ENCODE measurements at places on chromosomes 6 and 20.
A peak's percentile ranks its signal among the peaks of the same experiment; 100 is the strongest.

DNA sequence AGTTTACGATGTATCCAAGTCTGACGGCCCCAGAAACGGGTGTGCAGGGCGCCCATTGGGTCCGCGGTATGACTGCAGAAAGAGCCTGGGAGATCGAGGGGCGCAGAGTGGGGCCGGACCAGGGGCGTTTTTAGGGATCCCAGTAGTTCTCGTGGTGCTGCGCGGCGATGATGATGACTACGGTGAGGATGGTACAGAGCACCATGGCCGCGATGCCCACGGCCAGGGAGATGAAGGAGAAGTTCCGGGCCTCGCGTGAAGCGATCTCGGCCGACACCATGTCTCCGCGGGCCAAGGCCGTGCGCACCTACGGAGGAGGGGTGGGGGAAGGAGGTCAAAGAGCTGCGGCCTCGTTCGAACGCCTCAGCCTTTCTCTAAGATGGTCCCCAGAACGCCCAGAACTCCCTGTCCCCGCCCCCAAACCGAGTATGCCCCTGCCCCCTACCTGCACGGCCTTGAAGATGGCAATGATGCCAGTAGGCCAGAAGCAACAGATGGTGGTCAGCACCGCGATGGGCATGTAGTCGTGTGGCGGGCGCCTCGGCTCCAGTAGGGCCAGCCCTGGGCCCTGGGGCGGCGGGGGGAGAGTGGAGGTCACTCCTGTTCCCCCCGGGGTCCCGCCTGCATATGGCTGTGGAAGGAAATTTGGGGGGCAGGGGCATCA lies 2.5 kb downstream of the PRRT1 start:
- no peak for DNase-seq

- no peak for DNase-seq
These were observed 12.1 kb downstream of the PRPH2 start for GRCh38 chr6:42710316-42710715.

DNA sequence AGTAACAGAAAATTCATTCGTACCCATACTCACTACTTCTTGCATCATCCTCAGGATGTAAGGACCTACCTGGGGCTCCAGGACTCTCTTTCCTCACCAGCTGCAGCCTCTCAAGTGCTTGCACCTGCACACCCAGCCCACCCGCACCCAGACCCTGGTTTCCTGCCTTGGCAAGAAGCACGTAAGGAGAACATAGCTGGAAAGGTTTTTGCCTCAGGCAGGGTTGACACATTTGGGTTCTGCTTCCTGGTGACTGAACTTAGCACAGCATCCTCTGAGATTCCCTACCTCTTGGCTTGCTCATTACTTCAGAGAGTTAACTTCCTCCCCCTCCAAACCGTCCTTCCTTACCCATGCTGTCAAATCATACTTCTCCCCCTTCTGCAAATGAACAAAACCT lies 556.9 kb downstream of the CD83 start:
- DNase-seq, result no peak

- DNase-seq, result no peak
These were observed 29.7 kb downstream of the MTRES1 start for GRCh38 chr6:107057679-107058078.

DNA sequence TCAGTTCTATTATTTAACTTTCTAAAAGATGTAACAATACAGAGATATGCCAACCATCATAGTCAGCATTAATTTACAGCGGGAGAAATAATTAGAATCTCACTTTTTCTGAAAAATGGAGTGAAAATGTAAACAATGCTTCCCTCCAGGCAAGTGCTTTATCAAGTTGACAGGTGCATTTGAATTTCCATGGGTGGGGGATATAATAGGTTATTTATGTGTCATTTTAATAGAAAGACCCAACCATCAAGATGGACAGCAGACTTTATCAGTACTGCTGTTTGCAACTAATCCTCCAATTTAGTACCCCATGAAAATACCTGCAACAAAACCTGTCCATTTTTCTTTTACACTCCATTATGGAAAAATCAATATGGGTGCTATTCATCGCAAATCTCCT lies 780.1 kb downstream of the TFAP2A start:
- no peak for DNase-seq

GRCh38 chr6:13920552-13920951 lies 4.2 kb upstream of the RNF182 start:
- DNase-seq, result no peak

DNA sequence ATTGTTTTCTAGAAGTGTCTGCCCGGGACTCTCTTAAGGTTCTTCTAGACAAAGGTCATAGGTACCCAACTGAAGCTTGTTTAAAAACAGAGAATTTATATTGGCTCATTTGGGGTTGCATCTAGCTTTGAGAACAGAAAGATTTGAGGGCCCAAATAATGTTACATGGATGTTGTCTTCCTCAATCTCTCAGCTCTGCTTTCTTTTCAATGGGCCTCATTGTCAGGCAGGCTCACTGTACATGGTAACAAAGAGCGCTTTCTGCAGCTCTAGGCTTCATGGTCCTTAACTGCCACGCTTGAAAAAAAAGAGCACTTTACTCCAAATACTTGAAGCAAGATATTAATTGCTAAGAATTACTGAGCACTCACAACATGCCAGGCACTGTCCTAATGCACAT lies 22.2 kb downstream of the NHLRC1 start:
- no peak for DNase-seq

GRCh38 chr6:147868427-147869190 lies 360.1 kb downstream of the SAMD5 start:
- DNase-seq, result no peak

DNA sequence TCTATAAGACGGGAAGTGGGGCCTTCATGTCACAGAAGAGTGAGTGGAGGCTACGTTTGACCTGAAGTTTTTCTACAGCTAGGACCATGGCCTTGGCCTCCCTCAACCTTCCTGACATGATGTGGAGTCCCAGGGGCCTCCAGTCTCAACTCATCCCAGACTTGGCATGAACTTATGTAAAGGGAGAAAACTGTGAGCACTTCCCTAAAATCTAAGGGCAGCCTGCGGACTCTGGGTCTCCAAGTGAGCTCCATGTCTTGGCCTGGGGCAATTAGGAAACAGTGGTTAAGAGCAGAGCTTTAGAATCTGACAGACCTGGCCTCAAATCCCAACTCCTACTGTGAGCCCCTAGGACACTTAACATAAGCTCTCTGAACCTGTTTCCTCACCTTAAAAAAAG lies 182.5 kb downstream of the ZNF217 start:
- no peak for DNase-seq

- no peak for DNase-seq
These were observed 260.5 kb downstream of the SAMD5 start for GRCh38 chr6:147768969-147769368.

GRCh38 chr6:38802497-38802896 lies 87.4 kb downstream of the DNAH8 start:
- no peak for DNase-seq

DNA sequence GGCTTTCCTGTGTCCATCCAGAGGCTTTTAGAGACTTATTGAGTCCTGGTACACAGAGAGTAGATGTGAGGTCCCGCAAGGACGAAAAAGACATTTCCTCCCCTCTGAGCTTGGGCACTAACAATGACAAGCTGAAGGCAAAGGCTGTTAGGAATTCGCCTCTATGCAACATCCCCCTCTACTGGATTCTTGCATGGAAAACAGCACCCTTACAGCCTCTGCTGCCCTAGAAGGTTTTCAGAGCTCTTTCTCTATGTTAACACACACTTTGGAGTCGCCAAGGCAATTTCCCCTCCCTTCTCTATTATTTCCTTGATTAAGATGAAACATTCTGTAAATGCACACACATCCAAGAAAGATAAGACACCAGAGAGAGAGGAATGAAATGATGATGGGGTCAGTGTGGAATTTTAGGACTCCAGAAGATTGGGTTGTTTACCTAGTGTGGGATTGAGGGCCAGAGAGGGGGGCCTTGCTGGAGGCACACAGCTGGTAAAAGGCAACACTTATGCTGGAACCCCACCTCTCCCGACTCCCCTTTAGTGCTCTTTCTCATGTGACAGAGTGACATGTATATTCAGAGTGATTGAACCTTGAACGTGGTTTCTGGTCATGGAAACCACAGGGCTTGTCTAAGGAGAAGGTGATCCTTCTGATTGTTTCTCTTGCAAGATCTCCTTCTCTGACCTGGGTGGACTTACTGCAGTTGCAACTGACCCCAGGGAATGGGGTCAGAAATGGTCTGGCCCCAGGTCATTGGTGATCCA lies 300.7 kb downstream of the CLIC5 start:
- DNase-seq, result peak; percentile 67

- DNase-seq, result no peak
These were observed 67.7 kb upstream of the ZFP64 start for GRCh38 chr20:52259295-52259694.

GRCh38 chr20:57388953-57389694 lies 2.1 kb upstream of the RBM38 start:
- DNase-seq, result no peak

DNA sequence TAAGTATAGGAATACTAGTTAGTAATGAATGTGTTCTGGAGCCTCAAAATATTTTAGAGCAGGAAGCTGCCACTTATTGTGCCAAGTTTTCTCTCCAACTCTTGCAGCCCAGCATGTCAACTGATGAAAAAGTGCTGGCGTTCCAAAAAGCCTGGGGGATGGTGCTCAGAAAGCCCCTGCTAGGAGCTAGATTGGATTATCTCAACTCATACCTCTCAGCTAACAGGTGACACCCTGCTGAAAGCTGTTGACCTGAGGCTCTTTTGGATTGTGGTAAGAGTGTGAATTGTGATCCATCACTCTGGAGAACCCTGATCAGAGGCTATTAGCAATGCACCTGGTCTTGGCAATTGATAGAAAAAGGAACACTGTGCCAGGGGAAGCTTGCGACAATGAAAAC lies 580.4 kb downstream of the EYS start:
- DNase-seq, result no peak

- no peak for DNase-seq
These were observed 103.9 kb downstream of the IPCEF1 start for GRCh38 chr6:154252678-154253077.

DNA sequence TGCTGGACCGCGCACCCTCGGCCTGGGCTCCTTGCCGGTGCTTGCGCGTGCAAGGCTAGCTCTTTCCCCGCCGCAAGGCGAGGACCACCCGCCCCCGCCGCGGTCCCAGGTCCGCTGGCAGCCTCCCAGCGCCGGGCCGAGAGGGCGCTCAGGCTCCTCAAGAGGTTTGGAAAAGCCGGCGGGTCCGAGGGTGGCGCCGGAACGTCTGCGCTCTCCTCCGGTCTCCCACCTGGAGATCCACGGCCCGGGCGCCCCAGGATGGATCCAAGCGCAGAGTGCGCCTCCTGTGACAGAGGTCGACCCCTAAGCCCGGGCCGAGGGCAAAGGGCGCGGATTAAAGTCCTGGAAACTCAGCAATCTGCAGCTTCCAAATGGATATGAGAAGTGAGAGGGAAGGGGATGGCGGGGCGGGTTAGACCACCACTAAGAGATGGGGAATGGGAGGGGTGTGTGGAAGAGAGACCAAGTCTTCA lies 575 bp upstream of the MICAL1 start:
- DNase-seq, result no peak

- DNase-seq, result no peak
These were observed 33.8 kb downstream of the DLGAP4 start for GRCh38 chr20:36339646-36340592.

DNA sequence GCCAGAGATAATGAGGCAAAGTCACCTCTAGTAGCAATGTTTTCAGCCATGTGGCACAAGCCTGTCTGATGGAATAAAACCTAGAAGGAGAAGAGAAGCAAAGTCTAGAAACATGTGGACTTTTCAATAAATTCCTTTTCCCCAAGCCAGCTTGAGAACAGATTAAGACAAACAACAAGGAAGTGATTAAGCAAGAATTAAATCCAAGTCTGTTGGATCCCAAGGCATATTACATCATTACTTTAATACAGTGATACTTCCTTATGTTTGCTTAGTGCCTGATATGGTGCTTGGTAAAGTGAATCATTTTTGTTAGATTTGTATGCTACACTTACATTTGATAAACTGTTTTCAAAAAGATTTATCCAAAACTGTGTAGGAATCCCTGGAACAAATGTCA lies 260.3 kb upstream of the FAM83B start:
- DNase-seq, result no peak

DNA sequence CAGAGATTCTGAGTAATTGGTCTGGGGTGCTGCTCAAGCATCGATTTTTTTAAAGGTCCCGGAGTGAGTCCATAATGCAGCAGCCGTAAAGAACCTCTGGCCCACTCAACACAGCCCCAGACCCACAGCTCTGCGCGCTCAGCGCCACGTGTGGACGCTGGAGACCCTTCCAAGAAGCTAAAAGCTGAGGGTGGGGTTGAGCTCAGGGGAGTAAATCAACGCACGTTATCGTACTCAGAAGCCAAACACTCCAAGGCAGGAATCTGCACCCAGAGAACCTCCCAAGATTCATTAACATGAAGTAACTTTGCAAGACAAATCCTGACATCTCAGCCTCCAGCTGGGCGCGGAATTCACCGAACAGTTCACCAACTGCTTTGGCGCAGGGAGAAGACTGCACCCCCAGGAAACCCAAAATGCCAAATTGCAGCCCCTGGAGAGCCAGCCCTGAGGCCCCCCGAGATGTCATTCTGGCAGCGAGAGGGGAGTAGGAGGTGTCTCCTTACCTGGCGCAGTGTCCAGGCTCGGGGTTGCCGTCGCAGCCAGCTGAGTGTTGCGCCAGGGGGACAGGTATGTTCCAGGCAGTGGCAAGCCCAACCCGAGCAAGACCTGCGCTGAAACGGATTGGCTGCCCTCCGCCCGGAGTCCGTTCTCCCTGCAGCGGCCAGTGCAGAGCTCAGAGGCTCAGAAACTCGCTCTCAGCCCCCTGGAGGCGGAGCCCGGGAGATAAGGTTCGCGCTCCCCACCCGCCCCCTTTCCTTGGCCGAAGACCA lies at the start of gene COL21A1:
Gene COL21A1 (minus strand): TSS at position 700 of the 773 bp plus-strand sequence. CDS start 64,962 bp downstream, outside the sequence.
- DNase-seq, result no peak
